ENCODE measurements at places on chromosomes 2 and 18.
A peak's percentile ranks its signal among the peaks of the same experiment; 100 is the strongest.

- no peak overlapping the region for H3K4me3 ChIP-seq
- DNase-seq: no peak
- H3K27me3 ChIP-seq: no peaks in the 10 kb centered on the region
Measured at GRCh38 chr2:189328848-189329245, 112.4 kb upstream of the WDR75 start.

- DNase-seq: no peak
- H3K27ac ChIP-seq: no peak overlapping the region
- H3K4me3 ChIP-seq: no peak overlapping the region
- no peaks in the 10 kb centered on the region for H3K4me1 ChIP-seq
- no peaks in the 10 kb centered on the region for H3K36me3 ChIP-seq
- H3K27me3 ChIP-seq: no peaks in the 10 kb centered on the region
Measured at GRCh38 chr2:215517391-215517790, 81.5 kb upstream of the FN1 start.

- peaks cover 3% of the 10 kb centered on the region for H3K4me1 ChIP-seq
- DNase-seq: no peak
- no peak overlapping the region for H3K27ac ChIP-seq
- no peaks in the 10 kb centered on the region for H3K27me3 ChIP-seq
- no peak overlapping the region for H3K4me3 ChIP-seq
Measured at GRCh38 chr18:49722477-49722876, 90.9 kb downstream of the ACAA2 start.

GRCh38 chr2:108412995-108413710 lies 35.4 kb downstream of the SULT1C4 start:
- H3K36me3 ChIP-seq: no peaks in the 10 kb centered on the region
- DNase-seq: peak; percentile 90
- peaks cover 23% of the 10 kb centered on the region for H3K4me1 ChIP-seq
- no peaks in the 10 kb centered on the region for H3K27me3 ChIP-seq
- no peak overlapping the region for H3K4me3 ChIP-seq
- peak overlapping the region; percentile 95 for H3K27ac ChIP-seq

GRCh38 chr2:31515586-31515985 lies 65.2 kb downstream of the SRD5A2 start:
- H3K27me3 ChIP-seq: no peaks in the 10 kb centered on the region
- no peaks in the 10 kb centered on the region for H3K36me3 ChIP-seq
- no peaks in the 10 kb centered on the region for H3K4me1 ChIP-seq
- H3K4me3 ChIP-seq: no peak overlapping the region
- no peak for DNase-seq
- H3K27ac ChIP-seq: no peak overlapping the region

DNA sequence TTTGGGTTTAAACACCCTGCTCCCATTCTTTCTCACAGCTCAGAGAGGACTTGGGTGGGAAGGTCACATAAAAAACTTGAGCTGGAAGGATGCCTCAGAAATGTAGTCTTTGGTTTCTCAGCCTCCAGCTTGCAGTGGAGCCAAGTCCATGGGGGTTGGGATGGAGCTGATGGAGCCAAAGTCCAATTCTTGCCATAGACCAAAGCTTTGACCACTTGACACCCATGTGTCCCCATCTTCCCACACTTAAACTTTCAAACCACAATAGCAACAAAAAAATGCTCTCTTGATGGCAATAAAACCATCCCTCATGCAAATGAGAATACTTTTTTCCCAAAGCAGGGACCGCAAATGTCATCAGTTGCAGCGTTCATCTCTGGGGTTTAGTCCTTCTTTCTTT lies 14.7 kb upstream of the DAW1 start:
- peaks cover 14% of the 10 kb centered on the region for H3K4me1 ChIP-seq
- H3K27ac ChIP-seq: no peak overlapping the region
- no peaks in the 10 kb centered on the region for H3K36me3 ChIP-seq
- no peak for DNase-seq
- no peaks in the 10 kb centered on the region for H3K27me3 ChIP-seq
- H3K4me3 ChIP-seq: no peak overlapping the region

GRCh38 chr18:3910512-3910911 lies 460.5 kb downstream of the TGIF1 start:
- H3K4me3 ChIP-seq: no peak overlapping the region
- H3K27ac ChIP-seq: no peak overlapping the region

DNA sequence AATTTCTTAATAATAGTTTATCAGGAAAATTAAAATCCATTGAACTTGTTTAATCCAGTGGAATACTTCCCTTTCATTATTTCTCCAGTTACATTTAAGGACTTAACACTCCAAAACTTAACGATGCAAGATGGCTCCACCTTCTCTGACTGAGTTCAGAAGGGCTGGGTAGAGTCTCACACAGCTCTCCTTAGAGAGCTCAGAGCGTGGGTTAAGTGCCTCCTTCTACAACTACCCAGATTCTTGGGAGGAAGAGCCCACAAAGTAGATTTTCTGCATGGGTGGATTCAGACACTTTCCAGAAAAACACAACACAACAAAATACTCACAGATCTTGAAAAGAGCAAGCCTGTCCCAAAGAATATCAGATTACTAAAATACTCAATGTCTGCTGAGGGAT lies 130.6 kb downstream of the THADA start:
- H3K36me3 ChIP-seq: no peaks in the 10 kb centered on the region
- no peak for DNase-seq
- H3K27me3 ChIP-seq: no peaks in the 10 kb centered on the region

DNA sequence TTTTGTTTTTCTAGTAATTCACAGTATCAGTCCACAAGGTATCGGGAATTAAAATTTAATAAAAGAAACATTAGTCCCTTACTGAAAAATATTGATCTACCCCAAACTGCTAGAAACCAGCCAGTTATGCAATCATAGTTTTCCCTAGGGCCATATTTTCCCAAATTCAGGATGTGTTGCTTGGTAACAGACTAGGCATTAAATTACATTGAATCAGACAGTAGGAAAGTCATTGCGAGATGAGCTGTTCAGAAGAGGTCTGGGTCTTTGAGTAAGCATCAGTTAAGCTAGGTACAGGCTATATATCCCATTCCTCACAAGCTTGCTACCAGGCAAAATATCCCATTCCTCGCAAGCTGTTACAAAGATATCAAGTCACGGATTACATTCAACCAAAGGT lies 123.0 kb upstream of the CCDC150 start:
- no peaks in the 10 kb centered on the region for H3K36me3 ChIP-seq
- no peaks in the 10 kb centered on the region for H3K27me3 ChIP-seq

- H3K4me1 ChIP-seq: peaks cover 42% of the 10 kb centered on the region
- no peak for DNase-seq
- H3K27ac ChIP-seq: peak overlapping the region; percentile 98
- H3K36me3 ChIP-seq: peaks cover 18% of the 10 kb centered on the region
Measured at GRCh38 chr18:12840382-12840781, 43.7 kb downstream of the PTPN2 start.

GRCh38 chr2:111698743-111699554 lies 185.0 kb downstream of the ANAPC1 start:
- peak overlapping the region; percentile 68 for H3K27ac ChIP-seq
- peaks cover 24% of the 10 kb centered on the region for H3K4me1 ChIP-seq
- peak; percentile 95 for DNase-seq
- no peak overlapping the region for H3K4me3 ChIP-seq

DNA sequence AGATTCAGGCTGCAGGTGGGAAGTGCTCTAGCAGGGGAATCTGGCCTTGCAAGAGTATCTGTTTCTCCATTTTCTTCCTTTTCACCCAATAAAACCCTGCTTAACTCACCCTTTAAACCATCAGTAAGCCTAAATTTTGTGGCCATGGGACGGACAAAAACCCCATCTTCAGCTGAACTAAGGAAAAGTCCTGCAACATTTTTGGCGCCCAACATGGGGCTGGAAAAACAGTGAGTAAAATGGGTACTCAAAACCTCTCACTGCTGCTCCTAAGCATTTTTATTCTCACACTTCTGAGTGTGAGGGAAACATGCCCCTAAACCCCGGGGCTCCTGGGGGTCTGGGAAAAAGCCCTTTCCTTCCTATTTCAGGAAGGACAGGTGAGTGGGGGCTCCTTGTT lies 414.3 kb downstream of the ZNF804A start:
- H3K4me1 ChIP-seq: no peaks in the 10 kb centered on the region
- H3K36me3 ChIP-seq: no peaks in the 10 kb centered on the region
- no peaks in the 10 kb centered on the region for H3K27me3 ChIP-seq
- no peak for DNase-seq
- no peak overlapping the region for H3K27ac ChIP-seq

- DNase-seq: no peak
- H3K36me3 ChIP-seq: no peaks in the 10 kb centered on the region
- no peaks in the 10 kb centered on the region for H3K27me3 ChIP-seq
- no peak overlapping the region for H3K27ac ChIP-seq
- no peaks in the 10 kb centered on the region for H3K4me1 ChIP-seq
- no peak overlapping the region for H3K4me3 ChIP-seq
Measured at GRCh38 chr18:36977121-36977520, 148.2 kb downstream of the KIAA1328 start.

- H3K4me1 ChIP-seq: peaks cover 30% of the 10 kb centered on the region
- H3K4me3 ChIP-seq: peak overlapping the region; percentile 59
- peak overlapping the region; percentile 95 for H3K27ac ChIP-seq
Measured at GRCh38 chr2:54557601-54558187, 101.6 kb downstream of the SPTBN1 start.

- H3K27me3 ChIP-seq: no peaks in the 10 kb centered on the region
- no peak overlapping the region for H3K27ac ChIP-seq
- H3K4me3 ChIP-seq: no peak overlapping the region
- no peak for DNase-seq
- peaks cover 35% of the 10 kb centered on the region for H3K36me3 ChIP-seq
- peaks cover 8% of the 10 kb centered on the region for H3K4me1 ChIP-seq
Measured at GRCh38 chr2:127256381-127256780, 36.3 kb upstream of the CYP27C1 start.

- peaks cover 3% of the 10 kb centered on the region for H3K36me3 ChIP-seq
- H3K4me1 ChIP-seq: peaks cover 6% of the 10 kb centered on the region
- DNase-seq: no peak
Measured at GRCh38 chr18:77016936-77017335, 115.6 kb downstream of the MBP start.

GRCh38 chr2:240024766-240025165 lies 376 bp downstream of the NDUFA10 start:
- H3K4me3 ChIP-seq: peak overlapping the region; percentile 86
- H3K4me1 ChIP-seq: peaks cover 8% of the 10 kb centered on the region
- no peaks in the 10 kb centered on the region for H3K27me3 ChIP-seq
- peak overlapping the region; percentile 37 for H3K27ac ChIP-seq
- peaks cover 26% of the 10 kb centered on the region for H3K36me3 ChIP-seq

DNA sequence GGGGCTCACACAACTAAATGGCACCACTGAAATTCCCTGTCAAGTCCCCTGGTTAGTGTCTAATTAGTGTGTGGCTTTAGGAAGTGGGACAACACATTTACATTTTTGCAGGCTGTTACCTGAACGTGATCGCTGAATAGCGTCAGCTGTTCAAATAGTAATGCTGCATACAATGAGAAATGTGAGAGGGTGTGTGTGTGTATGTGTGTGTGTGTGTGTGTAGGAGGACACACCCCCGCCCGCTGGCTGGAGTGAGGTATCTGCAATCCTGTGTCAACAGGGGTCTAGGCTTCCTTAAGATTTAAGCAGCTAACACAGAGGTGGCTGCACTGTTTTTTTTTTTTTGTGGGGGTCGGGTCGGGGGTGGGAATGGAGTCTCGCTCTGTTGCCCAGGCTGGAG lies 4.8 kb upstream of the LYPD6B start:
- no peak overlapping the region for H3K27ac ChIP-seq
- H3K4me1 ChIP-seq: peaks cover 10% of the 10 kb centered on the region
- H3K27me3 ChIP-seq: no peaks in the 10 kb centered on the region
- no peak overlapping the region for H3K4me3 ChIP-seq

- H3K27ac ChIP-seq: no peak overlapping the region
- H3K4me1 ChIP-seq: no peaks in the 10 kb centered on the region
- no peak for DNase-seq
- H3K27me3 ChIP-seq: no peaks in the 10 kb centered on the region
Measured at GRCh38 chr2:231687961-231688360, 20.4 kb upstream of the PTMA start.

DNA sequence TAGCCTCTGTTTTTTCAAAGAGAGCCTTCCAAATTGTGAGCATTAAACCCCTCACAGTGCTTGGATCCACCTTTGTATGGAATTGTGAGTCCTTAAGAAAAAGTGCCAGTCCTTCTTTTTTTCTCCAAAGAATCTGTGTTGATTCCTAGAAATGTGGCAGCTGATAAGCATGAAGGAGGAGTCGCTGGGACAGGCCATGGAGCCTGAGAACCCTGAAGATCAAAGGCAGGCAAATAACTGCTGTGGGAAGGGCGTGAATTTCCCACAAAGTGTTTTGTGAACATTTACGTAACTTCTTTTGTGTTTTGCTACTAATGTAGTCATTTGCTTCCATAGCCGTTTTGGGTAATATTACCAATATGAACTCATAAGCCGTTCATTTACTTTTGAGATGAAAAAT lies 27.7 kb upstream of the CHMP1B start:
- no peak for DNase-seq
- H3K4me1 ChIP-seq: no peaks in the 10 kb centered on the region

- no peak for DNase-seq
- no peaks in the 10 kb centered on the region for H3K36me3 ChIP-seq
- no peaks in the 10 kb centered on the region for H3K4me1 ChIP-seq
- H3K4me3 ChIP-seq: no peak overlapping the region
- H3K27ac ChIP-seq: no peak overlapping the region
Measured at GRCh38 chr18:55324166-55324565, 263.8 kb downstream of the TCF4 start.

GRCh38 chr18:50836521-50836957 lies 16.7 kb upstream of the MRO start:
- peak overlapping the region; percentile 40 for H3K27ac ChIP-seq
- no peaks in the 10 kb centered on the region for H3K36me3 ChIP-seq
- no peak for DNase-seq

DNA sequence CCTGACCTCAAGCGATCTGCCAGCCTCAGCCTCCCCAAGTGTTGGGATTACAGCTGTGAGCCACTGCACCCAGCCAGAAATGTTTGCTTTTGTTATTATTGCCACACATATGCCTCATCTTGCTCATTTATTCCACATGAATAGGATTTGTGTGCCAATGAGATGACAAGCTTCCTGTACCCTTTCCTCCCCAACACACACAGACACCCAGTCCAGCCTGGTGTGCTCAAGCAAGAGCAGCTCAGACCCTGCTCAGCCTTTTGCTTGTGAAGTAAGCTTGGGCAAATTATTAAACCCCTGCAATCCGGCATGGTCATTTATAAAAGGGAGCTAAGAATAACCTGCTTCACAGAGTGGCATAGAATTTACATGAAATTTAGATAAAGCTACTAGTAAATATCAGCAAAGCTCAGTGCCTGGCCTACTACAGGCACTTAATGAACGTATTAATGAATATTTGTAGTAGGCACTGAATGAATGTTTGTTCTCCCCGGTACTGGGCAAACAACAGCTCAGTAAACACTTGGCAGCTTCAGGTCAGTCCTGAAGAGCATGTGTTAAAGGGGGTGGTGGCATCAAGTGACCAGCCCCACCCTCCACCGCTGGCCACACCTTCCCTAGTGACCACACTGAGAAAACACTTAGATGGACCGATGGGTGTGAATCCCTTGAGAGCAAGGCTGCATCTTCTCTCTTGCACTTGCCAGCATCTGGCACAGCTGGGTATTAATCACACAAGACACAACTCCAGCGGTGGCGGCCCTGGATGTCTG lies 280.2 kb downstream of the SRBD1 start:
- H3K4me3 ChIP-seq: no peak overlapping the region
- H3K36me3 ChIP-seq: no peaks in the 10 kb centered on the region
- no peaks in the 10 kb centered on the region for H3K27me3 ChIP-seq
